Colonic mucosa (tissue), 4 donors: ENCODE measurements at places on chromosomes 1 and 21. TPM values are rescaled to one million over a fixed set of nuclear protein-coding genes. Genes with fewer than 3 reads are reported as not detected.

Gene TDRD5
- 2.4 TPM for total RNA-seq

Gene NT5C1A
- not detected for total RNA-seq

- H3K4me1 ChIP-seq: no peaks in the 10 kb centered on the region
- H3K36me3 ChIP-seq: no peaks in the 10 kb centered on the region
- no peak overlapping the region for H3K27ac ChIP-seq
- DNase-seq: no peak
- no peak overlapping the region for H3K4me3 ChIP-seq
Observed at GRCh38 chr1:226589008-226589733, 40.6 kb downstream of the STUM start.

Gene CD5L
- not detected for total RNA-seq

DNA sequence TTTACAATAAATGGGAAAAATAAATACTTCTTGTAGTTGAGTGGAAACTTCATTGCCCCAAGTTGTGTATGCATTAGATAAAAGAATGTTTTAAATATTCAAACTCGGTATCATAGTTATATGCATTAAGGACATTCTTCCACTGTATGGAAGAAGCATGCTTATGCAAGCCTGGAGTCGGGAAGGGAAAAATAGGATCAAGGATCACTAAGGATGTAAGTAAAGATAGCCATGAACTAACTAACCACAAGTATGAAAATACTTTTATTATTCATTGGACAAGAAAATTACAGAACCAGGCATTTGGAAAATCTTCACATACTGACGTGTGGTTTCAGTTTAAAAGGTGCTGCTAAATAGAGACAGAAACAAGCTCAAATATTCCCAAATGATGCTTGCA, 26.9 kb upstream of the DPYD start:
- no peak for DNase-seq
- H3K27me3 ChIP-seq: no peaks in the 10 kb centered on the region
- no peak overlapping the region for H3K4me3 ChIP-seq
- no peaks in the 10 kb centered on the region for H3K4me1 ChIP-seq

GRCh38 chr1:12302798-12303447, 73.1 kb downstream of the VPS13D start:
- H3K36me3 ChIP-seq: no peaks in the 10 kb centered on the region
- no peak overlapping the region for H3K27ac ChIP-seq
- H3K27me3 ChIP-seq: no peaks in the 10 kb centered on the region
- H3K4me3 ChIP-seq: no peak overlapping the region

GRCh38 chr21:34817821-34818661, 149.2 kb downstream of the CLIC6 start:
- H3K27me3 ChIP-seq: no peaks in the 10 kb centered on the region
- H3K4me3 ChIP-seq: no peak overlapping the region
- no peak overlapping the region for H3K27ac ChIP-seq
- peaks cover 3% of the 10 kb centered on the region for H3K4me1 ChIP-seq
- no peaks in the 10 kb centered on the region for H3K36me3 ChIP-seq

Gene PFKFB2
- 88.5 TPM for total RNA-seq

Gene OR2L2
- total RNA-seq: not detected

Gene S100A5
- not detected for total RNA-seq

DNA sequence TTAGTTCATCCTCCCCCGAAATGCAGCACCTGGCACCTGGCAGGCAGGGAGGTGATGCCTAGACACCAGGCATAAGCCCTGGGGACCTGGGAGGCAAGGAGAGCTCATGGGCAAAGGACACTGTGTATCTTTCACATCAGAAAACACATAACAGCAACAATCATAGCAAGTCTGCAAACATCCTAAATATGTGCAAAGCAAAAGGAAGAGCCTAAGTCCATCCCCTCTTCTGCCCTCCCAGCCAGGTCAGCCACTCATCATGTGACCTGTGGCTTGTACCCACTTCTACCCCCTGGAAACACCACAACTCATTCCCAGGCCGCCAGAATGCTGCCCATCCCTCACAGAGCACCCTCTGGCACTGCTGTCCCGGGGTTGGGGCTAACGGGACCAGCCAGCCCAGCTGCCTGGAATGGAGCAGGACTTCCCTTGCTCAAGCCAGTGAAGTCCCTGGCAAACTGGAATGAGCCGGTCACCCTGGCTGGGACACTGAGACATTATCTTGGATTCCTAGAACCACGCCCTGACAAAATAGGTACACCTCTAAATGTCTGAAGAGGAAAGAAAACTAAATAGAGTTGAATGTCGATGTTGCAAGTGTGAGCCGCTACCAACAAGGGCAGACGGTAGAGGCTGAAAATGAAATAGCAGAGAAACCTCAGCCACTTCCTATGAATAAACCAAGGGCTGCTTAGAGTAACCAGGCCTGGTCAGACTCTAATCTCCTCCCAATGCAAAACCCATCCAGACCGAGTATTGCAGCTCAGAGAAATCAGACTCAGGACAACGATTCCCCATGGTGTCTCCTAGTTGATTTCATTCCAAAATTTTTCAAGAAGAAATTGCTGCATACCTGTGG, 29.4 kb downstream of the TMPRSS2 start:
- H3K27me3 ChIP-seq: no peaks in the 10 kb centered on the region
- DNase-seq: peak; percentile 69
- no peak overlapping the region for H3K27ac ChIP-seq
- no peaks in the 10 kb centered on the region for H3K4me1 ChIP-seq

DNA sequence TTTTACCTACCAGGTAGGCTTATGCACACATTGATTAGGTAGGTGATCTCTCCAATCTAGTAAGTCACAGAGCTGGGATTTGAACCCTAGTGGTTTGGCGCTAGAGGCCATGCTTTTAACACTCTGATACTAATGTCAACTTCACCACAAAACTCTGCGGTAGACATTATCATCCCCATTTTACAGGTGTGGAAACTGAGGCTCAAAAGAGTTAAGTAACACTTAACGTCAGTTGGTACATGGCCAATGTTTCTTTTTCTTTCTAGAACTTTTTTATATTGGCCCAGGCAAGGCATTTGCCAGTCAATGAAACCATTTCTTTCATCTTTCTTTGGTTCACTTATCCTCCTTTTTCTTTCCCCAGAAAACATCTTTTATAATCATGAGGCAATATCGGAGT, 95.9 kb upstream of the KIF26B start:
- DNase-seq: no peak
- H3K27ac ChIP-seq: no peak overlapping the region
- H3K27me3 ChIP-seq: no peaks in the 10 kb centered on the region
- H3K36me3 ChIP-seq: no peaks in the 10 kb centered on the region
- H3K4me1 ChIP-seq: no peaks in the 10 kb centered on the region
- H3K4me3 ChIP-seq: no peak overlapping the region

- H3K36me3 ChIP-seq: no peaks in the 10 kb centered on the region
- no peak overlapping the region for H3K4me3 ChIP-seq
- no peaks in the 10 kb centered on the region for H3K4me1 ChIP-seq
- H3K27me3 ChIP-seq: no peaks in the 10 kb centered on the region
- H3K27ac ChIP-seq: no peak overlapping the region
- no peak for DNase-seq
Observed at GRCh38 chr1:38203441-38203840, 156.8 kb upstream of the POU3F1 start.
